ENCODE measurements at places on chromosomes 4 and X. TPM values are rescaled to one million over a fixed set of nuclear protein-coding genes. Genes with fewer than 3 reads are reported as not detected.

- no peaks in the 10 kb centered on the region for H3K36me3 ChIP-seq
- peaks cover 2% of the 10 kb centered on the region for H3K27me3 ChIP-seq
- no peak overlapping the region for H3K4me3 ChIP-seq
- no peak overlapping the region for H3K27ac ChIP-seq
- H3K4me1 ChIP-seq: no peaks in the 10 kb centered on the region
Measured at GRCh38 chrX:40448793-40449192, 132.0 kb upstream of the ATP6AP2 start.

Gene GAR1
- total RNA-seq: 20.2 TPM

DNA sequence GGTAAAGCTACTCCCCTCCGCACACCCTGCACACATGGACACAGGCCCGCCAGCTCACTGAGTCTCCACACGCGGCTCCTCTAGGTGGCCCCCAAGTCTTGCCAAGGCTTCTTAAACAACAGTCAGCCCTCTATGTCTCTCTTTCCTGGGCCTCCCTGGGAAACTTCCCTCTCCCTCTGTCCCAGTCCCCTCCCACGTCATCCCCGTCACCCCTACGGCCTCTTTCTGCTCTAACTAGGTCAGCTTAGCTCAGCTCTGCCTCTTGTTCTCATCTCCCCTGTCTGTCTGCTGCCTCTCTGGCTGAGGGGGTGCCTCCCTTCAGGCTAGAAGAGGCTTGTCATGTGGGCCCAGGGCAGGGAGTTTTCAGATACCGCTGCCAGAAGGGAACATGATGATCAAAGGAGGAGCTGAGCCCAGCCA lies 38.8 kb downstream of the SEPTIN6 start:
- no peak for DNase-seq
- no peak overlapping the region for H3K4me3 ChIP-seq
- H3K27me3 ChIP-seq: no peaks in the 10 kb centered on the region
- H3K4me1 ChIP-seq: peaks cover 19% of the 10 kb centered on the region

- peaks cover 12% of the 10 kb centered on the region for H3K27me3 ChIP-seq
- no peak within 1 kb of the TSS for H3K4me3 ChIP-seq
- no peak within 1 kb of the TSS for H3K27ac ChIP-seq
- no peak for DNase-seq
- H3K4me1 ChIP-seq: no peaks in the 10 kb centered on the region
- no peaks in the 10 kb centered on the region for H3K36me3 ChIP-seq
Measured at GRCh38 chr4:76035799-76036380, at the start of gene CXCL11. Gene CXCL11, minus strand, starts transcription at chr4:76036070. Its CDS starts 83 bp downstream, at chr4:76035987.

DNA sequence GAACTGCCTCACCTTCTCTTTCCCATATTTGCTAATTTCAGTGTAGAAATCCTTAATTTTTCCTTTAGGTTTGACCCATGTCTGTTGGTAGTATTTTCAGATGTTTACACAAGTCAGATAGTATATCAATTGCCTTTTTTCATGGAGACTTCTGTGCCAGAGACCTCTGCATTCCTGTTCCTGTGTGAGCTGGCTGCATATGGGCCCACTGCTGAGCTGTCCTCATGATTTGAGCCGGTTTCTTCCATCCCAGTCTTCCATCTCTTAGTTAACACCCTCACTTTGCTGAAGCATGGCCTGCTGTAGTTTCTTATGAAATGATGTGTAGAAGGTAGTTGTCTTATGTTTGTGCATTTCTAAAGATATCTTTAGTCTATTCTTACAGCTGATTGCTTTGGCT lies 40.0 kb downstream of the CDS1 start:
- H3K4me3 ChIP-seq: no peak overlapping the region
- H3K4me1 ChIP-seq: peaks cover 3% of the 10 kb centered on the region
- no peak overlapping the region for H3K27ac ChIP-seq
- H3K27me3 ChIP-seq: no peaks in the 10 kb centered on the region
- no peaks in the 10 kb centered on the region for H3K36me3 ChIP-seq

GRCh38 chrX:82591421-82591820 lies 916.7 kb upstream of the POU3F4 start:
- H3K4me1 ChIP-seq: no peaks in the 10 kb centered on the region
- no peaks in the 10 kb centered on the region for H3K27me3 ChIP-seq
- H3K27ac ChIP-seq: no peak overlapping the region
- no peak overlapping the region for H3K4me3 ChIP-seq
- no peaks in the 10 kb centered on the region for H3K36me3 ChIP-seq

DNA sequence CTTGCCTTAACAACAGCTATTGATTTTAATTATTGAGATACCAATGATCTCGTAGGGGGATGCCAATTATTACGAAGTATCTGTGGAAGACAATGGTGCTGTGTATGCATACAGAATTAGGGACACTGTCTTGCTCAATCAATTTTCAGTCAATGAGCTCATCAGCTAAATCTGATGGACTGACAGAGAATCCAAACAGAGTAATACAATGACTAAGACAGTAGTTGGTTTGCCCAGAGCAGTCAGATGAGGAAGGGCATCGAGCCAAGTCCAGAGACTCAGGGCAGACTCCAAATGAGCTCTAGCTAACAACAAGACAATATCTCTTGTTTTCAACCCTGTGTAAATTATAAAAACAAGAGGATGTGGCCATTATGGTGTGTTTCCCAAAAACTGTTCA lies 14.7 kb upstream of the GSX2 start:
- DNase-seq: no peak
- no peaks in the 10 kb centered on the region for H3K36me3 ChIP-seq
- no peak overlapping the region for H3K4me3 ChIP-seq
- H3K4me1 ChIP-seq: peaks cover 35% of the 10 kb centered on the region
- no peaks in the 10 kb centered on the region for H3K27me3 ChIP-seq

Gene HS3ST1
- not detected for total RNA-seq

- no peak for DNase-seq
- no peak overlapping the region for H3K27ac ChIP-seq
- peaks cover 2% of the 10 kb centered on the region for H3K36me3 ChIP-seq
- H3K4me1 ChIP-seq: peaks cover 5% of the 10 kb centered on the region
Measured at GRCh38 chr4:118081434-118081833, 47.1 kb downstream of the NDST3 start.

- H3K4me1 ChIP-seq: peaks cover 23% of the 10 kb centered on the region
- H3K4me3 ChIP-seq: no peak overlapping the region
- H3K27ac ChIP-seq: no peak overlapping the region
Measured at GRCh38 chrX:24175276-24175675, 25.7 kb downstream of the ZFX start.

GRCh38 chr4:168557658-168558057 lies 60.8 kb downstream of the PALLD start:
- H3K36me3 ChIP-seq: no peaks in the 10 kb centered on the region
- H3K4me3 ChIP-seq: no peak overlapping the region
- no peaks in the 10 kb centered on the region for H3K27me3 ChIP-seq
- no peak overlapping the region for H3K27ac ChIP-seq
- no peak for DNase-seq
